Non-pigmented ciliary epithelial cell (primary cell): ENCODE measurements at places on chromosomes 16 and 17.

GRCh38 chr16:54140057-54140787 is 146.4 kb downstream of the IRX3 start:
- DNase-seq = no peak

DNA sequence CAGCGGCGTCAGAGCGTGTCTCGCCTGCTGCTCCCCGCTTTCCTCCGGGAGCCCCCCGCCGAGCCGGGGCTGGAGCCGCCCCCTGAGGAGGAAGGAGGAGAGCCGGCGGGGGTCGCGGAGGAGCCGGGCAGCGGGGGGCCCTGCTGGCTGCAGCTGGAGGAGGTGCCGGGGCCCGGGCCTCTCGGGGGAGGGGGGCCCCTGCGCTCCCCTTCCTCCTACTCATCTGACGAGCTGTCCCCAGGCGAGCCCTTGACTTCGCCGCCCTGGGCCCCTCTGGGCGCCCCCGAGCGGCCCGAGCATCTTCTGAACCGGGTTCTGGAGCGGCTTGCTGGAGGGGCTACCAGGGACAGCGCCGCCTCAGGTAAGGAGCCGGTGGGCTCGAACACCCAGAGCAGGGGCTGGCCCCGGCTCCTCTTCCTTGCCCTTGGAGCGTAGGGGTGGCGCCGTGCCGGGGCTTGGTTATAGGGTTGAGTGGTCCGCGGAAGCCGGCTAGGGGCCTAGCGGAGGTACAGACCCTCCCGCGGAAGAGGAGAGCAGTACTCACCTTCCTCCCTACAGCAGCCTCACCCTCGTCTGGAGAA is 841 bp downstream of the RAPGEFL1 start:
- no peak for DNase-seq

GRCh38 chr17:48625495-48626244 is 488 bp downstream of the HOXB9 start:
- no peak for DNase-seq

GRCh38 chr17:83152745-83153611 is 73.6 kb downstream of the METRNL start:
- DNase-seq = no peak

DNA sequence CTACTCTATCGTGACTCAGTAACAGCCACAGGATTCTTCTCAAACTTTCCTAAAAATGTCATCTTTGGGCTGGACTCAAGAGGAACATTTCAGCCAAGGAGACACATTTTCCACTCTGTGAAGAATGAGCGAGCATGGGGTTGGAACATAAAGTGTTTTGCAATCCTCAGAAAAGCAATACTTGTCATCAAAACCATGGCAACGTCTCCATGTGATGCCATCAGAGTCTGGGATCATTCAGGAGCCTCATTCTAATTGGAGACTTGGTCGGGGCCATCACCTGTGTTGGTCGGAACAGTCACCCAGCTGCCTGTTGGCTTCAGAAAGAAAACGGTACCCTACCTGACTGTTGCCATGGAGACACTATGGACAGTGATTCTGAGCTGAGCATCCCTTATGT is 25.5 kb downstream of the MYOCD start:
- DNase-seq = no peak

GRCh38 chr17:67912088-67912487 is 84.2 kb downstream of the C17orf58 start:
- DNase-seq = no peak
